ENCODE measurements at places on chromosomes 7 and 10.
A peak's percentile ranks its signal among the peaks of the same experiment; 100 is the strongest.

DNA sequence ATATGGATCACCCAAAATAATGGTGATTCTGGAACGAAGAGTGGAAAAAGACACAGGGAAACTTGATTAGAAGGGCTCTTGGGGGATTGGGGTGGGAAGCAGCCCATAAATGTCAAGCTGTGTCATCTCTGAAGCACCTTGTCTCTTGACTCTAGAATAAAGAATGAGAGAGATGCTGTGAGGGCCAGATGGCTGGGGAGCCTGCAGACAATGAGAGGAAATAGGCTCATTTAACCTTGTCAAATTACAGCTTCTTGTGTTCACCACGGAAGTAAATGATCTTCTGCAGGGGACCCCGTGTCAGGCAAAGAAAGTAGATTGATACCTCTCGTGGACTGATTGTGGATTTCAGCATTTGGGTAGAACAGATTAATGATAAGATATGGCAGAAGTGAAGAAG is 159.3 kb downstream of the ST7 start:
- DNase-seq, result no peak

- DNase-seq, result no peak
Observed at GRCh38 chr10:121675344-121675743, 77.1 kb upstream of the FGFR2 start.

DNA sequence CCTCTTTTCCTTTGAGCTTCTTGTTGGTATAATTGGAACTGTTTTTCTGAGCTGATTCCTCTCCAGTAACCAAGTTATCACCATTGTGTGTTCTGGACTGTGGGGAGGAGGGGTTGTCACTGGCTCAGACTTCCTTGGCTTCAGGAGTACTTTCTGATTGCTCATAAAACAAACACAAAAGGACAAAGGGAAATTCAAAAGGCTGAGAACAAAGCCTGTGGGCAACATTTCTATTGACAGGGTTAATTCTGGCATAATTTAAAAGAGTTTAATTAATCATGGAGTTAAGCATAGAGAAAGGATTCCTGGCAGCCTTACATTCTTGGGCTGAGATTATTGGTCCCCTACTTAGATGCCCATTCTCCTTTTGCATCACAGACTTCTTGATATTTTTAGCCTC is 222.9 kb upstream of the KMT2E start:
- DNase-seq, result no peak

DNA sequence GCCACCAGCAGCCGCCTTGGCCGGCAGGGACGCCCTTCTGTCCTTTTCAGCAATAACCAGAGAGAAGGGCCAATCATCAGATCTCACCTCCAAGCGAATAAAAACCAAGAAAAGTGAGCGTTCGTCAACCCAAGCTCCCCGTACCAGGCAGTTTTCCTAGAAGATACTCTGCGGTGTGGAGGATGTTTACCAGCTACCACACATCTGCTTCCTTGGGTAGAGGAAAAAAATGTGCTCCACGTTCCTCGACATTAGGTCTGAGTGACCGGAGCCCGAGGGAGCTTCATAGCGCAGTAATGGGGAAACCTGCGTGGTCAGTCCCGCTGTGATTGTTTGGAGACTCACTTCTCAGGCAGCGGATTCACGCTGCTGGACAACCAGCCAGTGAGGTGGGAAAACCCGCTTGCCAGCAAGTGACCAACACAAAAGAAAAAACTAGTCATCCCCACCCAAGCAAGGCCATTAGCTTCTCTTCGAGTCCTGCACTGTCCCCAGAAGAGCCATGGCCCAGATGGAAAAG is 73.0 kb downstream of the ZRANB1 start:
- DNase-seq, result no peak

- DNase-seq, result no peak
Observed at GRCh38 chr10:122854648-122855047, 9.0 kb upstream of the CUZD1 start.

DNA sequence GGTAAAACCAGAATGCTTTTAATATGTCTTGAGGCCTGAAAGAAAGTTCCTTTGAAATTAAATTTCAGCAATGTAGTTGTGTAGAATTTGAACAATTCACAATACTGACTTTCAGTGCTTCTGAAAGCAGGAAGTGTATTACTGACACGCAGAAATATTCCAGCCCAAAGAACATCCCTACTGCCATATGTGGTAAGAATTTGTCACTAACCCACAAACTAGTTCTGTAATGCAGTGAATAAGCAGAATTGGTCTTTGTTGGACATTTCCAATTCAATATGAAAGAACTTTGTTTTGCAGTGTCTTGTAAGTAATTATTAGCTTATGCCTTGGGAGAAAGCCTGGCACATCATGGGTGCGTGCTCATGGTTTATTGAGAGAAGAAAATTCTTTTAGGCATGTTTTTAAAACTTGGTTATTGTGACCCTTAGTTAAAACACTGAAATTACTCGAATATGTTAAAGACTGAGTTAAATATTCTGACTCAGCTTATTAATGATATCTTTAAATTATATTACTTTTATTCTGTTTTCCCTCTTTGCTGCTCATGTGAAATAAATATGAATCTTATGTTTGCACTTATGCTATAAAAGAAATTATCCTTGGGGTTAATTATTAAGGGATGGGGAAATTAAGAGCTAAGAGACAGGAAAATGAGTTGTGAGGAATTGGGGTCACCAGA is 33.4 kb downstream of the PTPN12 start:
- no peak for DNase-seq

DNA sequence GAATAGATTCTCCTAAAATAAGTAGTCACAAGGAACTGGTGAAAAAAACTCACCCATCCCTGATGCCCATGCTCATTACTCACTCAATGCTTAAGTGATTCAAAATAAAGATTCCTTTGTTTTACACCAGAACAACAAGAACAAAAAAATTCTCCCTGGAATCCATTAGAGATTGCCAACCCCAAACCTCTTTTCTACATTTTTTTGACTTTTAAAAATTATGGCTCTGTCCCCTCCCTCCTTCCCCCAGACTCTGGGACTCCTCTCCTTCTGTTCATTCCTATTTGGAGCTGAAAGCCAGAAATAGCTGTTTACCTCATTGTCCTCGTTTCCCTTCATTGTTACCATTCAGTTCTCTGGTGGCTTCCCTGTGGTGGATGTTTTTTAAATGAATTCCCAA is 63.2 kb upstream of the FHIP2A start:
- no peak for DNase-seq

GRCh38 chr7:128986609-128987008 is 48.9 kb downstream of the IRF5 start:
- DNase-seq, result no peak

- DNase-seq, result peak; percentile 66
Observed at GRCh38 chr7:98870807-98871491, 1.1 kb upstream of the TMEM130 start.

GRCh38 chr10:96651998-96652431 is 65.2 kb upstream of the TM9SF3 start:
- no peak for DNase-seq

GRCh38 chr7:30285536-30286284 is 1.3 kb downstream of the ZNRF2 start:
- DNase-seq, result peak; percentile 77

DNA sequence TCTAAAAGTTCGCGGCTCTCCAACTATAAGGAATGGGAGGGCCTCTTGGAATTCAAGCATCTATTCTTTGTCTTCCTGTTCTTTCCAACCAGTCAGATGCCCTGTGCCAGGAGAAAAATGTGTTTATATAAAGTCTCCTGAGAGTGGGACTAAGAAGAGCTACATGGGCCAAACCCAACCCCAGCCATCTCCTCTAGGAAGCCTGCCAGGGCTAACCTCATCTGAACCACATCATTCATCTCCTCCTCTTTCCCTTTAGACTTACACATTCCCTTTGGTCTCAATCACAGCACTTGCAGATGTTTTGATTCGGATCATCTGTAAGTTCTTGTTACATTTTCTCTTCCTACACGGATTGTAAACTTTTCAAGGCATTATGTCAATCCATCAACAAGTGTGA is 62.6 kb downstream of the DOCK4 start:
- DNase-seq, result no peak

DNA sequence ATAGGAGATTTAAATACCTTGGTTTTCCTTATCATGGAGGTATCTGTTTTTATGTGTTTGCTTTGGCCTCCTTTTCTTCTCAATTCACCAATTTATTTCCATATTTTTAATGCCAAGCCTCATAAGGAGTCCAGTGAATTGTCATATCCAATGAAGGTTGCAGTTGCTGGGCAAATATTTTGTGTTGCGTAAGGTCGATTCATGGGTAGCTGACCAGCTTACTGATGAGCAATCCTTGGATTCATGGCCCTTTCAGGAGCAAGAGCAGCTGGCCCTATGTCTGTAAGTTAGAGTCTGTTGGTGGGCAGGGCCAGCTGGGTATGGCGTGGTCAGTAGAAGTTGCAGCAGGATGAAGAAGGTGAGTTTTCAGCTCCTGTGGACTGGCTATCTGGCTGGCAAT is 182.9 kb downstream of the PFKFB3 start:
- no peak for DNase-seq

GRCh38 chr10:79459243-79459642 is 13.8 kb upstream of the ZCCHC24 start:
- DNase-seq, result no peak

GRCh38 chr10:98519841-98520240 is 73.1 kb upstream of the HPS1 start:
- no peak for DNase-seq

DNA sequence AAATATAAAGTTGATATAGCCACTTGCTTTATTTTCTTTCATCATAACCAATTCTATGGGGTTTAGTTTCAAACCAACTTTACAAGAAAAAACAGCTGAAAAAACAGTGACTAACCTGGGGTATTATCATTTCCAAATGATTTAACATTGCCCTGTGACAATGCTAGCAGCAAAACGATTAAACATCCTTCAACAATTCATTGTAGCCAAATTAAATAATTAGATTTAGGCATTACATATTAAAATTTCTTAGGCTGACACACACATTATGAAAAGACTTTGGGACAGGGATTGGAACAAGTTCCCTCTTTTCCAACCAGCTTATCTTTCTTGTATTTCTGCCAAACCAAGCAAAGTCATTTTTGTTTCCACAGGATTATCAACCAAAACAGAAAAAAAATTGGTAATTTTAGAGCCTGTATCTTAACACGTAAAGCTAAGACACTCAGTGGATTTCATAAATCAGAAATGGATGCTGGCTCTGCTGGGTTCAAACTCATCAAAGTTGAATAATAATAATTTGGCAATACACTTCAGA is 84.0 kb downstream of the SEMA3D start:
- DNase-seq, result no peak

- DNase-seq, result no peak
Observed at GRCh38 chr7:101308245-101309085, 13.1 kb downstream of the IFT22 start.

DNA sequence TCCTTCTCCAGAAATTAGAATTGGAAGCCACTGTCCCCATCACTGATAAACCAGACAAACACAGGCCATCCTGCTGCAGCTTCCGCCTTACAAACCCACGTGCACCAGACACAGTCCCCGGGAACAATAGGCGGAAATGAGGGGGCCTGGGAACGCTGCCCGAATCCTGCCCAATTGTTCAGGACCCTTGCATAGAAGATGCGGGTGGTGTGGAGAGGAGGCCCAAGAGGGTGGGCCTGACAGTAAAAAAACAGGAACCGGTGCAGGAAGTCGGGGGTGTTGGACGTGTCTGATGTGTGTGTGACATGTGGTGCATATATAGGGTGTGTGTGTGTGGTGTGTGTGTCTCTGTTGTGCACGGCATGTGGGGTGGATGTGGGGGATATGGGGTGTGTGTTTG is 26.5 kb upstream of the CHST15 start:
- no peak for DNase-seq

DNA sequence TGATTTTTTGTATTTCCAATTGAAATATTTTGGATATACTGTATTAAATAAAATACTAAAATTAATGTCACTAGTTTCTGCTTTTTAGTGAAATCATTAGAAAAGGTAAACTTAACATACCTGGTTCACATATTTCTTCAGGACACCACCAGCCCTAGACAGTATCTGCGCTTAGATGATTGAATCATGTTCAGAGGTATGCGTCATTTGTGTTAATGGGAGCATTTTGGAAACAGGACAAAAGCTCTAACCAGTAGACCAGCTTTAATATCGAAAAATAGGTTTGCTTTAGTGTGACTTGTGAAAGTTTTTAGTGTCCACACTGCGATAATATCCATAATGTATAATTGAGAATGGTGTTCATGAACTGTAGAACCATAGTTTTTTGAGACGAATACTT is 47.1 kb downstream of the DNAJB6 start:
- DNase-seq, result no peak

- no peak for DNase-seq
Observed at GRCh38 chr7:100019908-100020307, 4.5 kb downstream of the ZKSCAN1 start.

DNA sequence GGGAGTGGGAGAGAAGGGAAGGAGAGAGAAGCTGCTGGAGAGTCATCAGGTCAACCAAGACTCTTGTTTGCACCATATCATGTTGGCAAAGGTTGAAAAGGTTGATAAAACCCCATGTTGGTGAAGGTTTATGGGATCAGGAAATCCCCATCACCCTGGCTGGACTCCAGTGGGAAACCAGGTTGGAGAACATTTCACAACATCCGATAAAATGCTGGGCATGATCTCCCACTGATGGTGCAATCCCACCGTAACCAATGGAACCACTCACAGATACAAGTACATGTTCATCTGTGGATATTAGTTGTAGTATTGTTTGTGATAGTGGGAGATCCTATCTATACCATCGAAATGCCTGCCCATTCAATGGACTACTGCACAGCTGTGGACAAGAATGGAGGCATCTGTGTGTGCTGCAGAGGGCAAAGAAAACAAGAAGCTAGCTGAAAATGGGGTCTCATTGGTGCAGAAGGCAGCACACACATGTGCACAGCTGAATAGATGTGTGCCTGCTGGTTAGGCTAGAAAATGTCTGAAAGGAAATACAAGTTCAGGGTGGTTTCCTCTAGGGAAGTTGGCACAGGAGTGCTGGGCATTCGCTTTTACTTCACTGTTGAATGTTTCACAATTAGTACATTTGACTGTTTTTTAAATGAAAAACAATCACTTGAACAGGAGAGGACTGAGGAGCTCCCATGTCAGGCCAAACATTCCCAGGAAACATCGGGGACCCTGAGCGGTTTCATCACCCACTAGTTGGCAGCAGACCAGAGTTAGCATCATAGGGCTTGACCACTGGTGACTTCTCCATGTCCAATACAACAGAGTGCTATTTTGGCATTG is 80.4 kb upstream of the MGMT start:
- DNase-seq, result no peak

DNA sequence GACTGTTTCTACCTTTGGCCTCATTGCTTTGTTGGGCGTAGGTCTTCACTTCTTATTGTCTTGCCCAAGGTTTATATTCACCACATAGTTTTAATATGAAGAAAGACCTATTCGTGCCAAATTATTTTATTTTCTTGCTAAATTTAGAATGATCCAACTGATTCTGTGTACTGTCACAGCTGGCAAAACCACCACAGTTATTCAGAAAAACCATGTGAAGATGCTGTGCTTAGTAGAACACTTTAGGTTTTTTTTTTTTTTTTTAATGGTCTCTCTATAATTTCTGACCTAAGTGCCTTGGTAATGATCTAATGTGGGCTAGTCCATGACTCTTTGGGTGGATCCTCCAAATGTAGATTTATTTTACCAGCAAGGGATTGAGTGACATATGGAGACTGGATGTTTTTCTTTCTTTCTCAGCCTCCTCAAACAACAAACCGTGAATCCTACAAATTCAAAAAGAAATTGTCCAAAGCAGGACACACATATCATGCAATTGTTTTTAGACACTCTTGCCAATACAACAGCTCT is 243.8 kb downstream of the DYNC1I1 start:
- no peak for DNase-seq
